ENCODE measurements at places on chromosomes 6 and 20.

- DNase-seq: peak; percentile 89
Measured at GRCh38 chr6:29723262-29723665, at the start of gene HLA-F. Gene HLA-F (plus strand): TSS chr6:29723434. CDS start chr6:29723464, 30 bp downstream.

- peak; percentile 64 for DNase-seq
Measured at GRCh38 chr6:42727627-42728026, 5.2 kb upstream of the PRPH2 start.

DNA sequence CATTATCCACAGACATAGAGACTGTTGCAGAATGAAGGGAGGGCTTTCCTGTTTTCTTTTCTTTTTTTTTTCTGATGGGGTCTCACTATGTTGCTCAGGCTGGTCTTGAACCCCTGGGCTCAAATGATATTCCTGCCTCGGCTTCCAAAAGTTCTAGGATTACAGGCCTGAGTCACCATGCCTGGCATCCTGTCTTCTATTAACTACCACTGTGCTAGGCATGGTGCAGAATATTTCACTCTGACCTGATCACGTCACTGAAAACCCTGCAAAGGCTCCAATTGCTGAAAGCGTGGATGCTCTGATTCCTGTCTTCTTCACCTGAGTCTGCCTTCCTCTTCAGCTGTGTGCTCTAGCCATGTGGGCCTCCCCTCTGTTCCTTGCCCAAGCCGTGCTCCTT is 8.5 kb upstream of the DNMT3B start:
- no peak for DNase-seq

GRCh38 chr6:11231564-11232192 is 790 bp downstream of the NEDD9 start:
- no peak for DNase-seq

DNA sequence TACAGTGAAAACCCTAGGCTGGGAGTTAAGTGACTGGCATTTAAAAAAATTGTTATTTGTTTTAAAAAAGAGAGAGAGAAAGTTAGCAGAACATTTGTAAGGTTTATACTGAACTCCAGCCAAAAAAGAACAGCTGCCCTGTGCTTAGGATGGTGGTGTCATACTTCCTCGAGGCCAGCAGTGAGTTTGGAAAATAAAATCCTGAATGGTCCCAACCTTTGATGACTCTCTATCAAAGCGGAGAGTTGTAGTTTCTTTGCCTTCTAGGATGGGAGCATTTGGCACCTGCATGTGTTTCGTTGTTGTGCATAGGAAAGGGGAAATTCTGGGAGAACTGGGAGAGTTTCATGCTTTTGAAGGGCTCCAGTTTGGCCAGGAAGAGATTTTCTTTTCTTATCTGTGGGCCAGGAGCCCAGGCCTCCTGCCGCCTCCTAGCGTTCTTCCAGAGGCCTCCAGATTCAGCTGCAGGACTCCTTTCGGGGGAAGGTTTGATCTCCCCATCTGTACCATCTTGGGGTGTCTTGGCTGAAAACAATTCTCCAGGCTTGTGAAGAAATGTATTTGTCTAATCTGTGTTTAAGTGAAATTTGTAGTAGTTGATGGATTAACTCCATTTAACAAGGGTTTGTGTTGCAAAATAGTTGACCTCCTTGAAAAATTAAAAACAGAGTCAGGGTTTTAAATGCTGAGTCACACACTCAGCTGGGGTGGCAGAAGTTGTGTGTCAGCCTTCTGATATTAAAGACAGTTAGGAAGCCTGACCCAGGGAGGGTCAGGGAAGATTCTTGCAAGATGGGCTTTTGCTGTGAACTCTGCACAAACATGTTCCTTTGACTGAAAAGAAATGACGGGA is 63.4 kb downstream of the TXNDC5 start:
- no peak for DNase-seq

- no peak for DNase-seq
Measured at GRCh38 chr6:7523922-7524321, 17.5 kb upstream of the DSP start.
